ENCODE measurements at places on chromosomes 5 and 9.

DNA sequence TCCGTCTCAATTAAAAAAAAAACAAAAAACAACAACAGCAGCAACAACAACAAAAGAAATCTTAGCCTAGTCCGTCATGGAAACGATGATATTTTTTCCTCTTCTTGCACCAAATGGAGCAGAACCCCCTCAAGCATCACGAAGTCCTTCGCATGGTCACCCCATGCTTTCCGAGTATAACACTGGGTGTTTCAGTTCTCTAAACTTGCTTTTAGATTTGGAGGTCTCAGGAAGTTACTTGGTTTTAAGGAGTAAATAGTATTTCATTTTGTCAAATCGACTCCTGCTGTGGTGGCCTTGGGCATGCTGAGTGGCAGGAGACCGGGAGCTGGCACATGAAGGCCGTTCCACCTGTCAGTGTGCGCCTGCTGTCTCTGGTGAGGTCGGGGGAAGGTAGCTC, 118.5 kb upstream of the CACNA1B start:
- DNase-seq = no peak

- DNase-seq = peak; percentile 57
Measured at GRCh38 chr9:127388037-127388855, 8.7 kb upstream of the SLC2A8 start.

DNA sequence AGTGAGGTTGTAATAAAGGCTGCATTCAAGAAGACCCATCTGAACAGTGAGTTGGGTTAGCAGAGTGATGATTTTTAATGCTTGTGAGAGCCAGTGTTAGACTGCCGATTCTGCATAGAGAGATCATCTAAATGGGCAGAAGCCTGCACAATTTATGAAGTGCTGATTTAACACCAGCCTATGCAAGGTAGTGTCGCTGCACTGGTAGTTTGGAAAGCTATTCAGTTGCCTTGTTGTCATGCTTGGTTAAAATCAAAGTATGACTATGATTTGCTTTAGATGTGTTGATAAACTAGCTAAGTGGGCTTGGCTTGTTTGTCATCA, 379 bp upstream of the LRRTM2 start:
- no peak for DNase-seq

- no peak for DNase-seq
Measured at GRCh38 chr5:983238-983524, 25.4 kb upstream of the NKD2 start.

GRCh38 chr9:99414321-99414720, 192.2 kb downstream of the SEC61B start:
- DNase-seq = no peak

DNA sequence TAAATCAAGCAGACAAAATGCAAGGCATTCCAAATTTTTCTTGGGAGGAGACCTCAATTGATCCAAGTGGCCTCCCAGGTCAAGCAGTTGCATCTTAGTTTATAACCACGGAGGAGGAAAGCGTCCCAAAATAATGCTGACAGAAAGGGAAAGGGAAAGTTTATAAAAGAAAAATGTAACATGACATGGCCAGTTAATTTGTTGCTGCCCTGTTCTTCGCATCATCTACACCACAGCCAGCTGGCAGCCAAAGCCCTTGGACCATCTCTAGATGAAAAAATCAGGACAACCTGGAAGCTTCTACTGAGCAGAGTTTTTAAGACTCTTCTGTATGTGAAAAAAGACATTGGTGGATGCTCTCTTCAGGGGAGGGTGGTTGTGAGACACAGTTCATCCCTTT, 128.8 kb upstream of the FBXL7 start:
- DNase-seq = no peak

- no peak for DNase-seq
Measured at GRCh38 chr9:3401221-3401954, 124.4 kb downstream of the RFX3 start.

GRCh38 chr5:172837640-172838039, 3.6 kb downstream of the ERGIC1 start:
- DNase-seq = no peak

DNA sequence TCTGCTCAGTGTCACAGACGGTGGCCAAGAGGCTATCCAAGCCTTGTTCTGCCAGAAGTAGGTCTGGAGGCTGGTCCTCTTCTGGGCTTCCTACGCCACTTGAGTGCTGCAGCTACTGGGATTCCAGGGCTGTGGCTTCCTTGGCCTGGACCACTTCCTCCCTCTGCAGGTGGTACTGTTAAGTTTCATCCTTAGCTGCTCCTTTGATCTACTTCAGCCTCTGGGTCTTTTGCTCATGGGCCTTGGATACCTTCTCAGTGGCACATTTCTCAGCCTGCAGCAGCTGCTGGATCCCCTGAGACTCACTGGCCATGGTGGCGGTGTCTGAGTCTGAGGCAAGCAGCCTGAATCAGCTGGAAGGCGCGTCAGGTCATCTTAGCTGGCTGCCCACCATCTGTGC, 10.3 kb downstream of the CNOT8 start:
- DNase-seq = no peak

DNA sequence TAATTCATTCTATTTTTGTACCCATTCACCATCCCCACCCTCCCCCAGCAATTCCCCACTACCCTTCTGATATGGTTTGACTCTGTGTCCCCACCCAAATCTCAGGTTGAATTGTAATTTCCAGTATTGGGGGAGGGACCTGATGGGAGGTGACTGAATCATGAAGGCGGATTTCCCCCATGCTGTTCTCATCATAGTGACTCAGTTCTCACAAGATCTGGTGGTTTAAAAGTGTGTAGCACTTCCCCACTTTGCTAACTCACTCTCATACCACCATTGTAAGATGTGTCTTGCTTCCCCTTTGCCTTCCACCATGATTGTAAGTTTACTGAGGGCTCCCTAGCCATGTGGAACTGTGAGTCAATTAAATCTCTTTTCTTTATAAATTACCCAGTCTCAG, 25.9 kb upstream of the TESK1 start:
- peak; percentile 14 for DNase-seq

- DNase-seq = no peak
Measured at GRCh38 chr5:95191330-95191729, 93.6 kb downstream of the MCTP1 start.

- no peak for DNase-seq
Measured at GRCh38 chr5:160899735-160900134, 47.7 kb upstream of the ATP10B start.

DNA sequence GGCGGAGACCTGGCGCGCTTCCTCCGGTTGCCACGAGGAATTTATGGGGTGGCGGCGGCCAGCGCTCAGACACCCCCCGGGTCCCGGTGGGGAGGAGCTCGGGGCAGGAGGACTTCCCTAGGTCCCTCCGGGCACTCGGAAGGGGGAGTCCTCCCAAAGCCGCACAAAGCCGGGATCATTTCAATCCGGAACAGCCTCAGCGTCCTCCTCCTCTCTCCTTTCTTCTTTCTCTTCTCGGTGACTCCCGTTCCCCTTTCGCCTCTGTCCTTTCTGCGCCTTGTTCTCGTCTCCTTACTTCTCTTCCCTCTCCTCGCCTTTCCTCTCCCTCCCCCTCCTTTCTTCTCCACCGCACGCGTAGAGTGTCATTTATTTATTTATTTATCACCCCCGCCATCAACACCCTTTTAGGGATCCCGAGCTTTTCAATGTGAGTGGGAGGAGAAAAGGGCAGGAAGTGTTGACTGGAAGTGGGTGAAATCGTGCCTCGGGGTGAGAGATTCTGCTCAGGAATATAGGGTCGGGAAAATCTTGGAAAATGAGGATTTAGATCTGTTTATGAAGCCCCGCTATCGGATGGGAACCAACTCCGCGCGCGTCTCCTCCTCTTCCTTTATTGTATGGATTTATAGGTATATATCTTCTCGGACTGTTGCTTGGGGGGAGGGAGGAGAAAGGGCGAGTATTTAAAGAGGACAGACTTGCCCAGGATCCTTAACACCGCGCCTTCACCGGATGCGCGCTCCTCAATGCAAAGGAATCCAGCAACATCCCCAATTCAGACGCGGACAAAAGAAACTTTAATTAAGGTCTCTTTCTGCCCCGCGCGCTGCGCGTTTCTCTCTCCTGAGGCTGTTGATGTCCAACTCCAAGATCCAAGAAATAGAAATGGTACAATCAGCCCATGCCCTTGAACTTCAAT, 2.0 kb upstream of the ZNF462 start:
- no peak for DNase-seq

Data from stimulated activated CD4-positive, alpha-beta T cell treated with anti-CD3 and anti-CD28 coated beads, TNF-alpha, amount 100 ng/mL, for 48 hours (primary cell).